ENCODE measurements at places on chromosomes 13 and 19.

GRCh38 chr13:91045351-91046034 lies 302.0 kb upstream of the MIR17HG start:
- DNase-seq, result peak; percentile 5

- no peak for DNase-seq
Measured at GRCh38 chr19:8370176-8371010, 6.4 kb downstream of the ANGPTL4 start.

- no peak for DNase-seq
Measured at GRCh38 chr13:98940325-98941001, 37.4 kb downstream of the DOCK9 start.

DNA sequence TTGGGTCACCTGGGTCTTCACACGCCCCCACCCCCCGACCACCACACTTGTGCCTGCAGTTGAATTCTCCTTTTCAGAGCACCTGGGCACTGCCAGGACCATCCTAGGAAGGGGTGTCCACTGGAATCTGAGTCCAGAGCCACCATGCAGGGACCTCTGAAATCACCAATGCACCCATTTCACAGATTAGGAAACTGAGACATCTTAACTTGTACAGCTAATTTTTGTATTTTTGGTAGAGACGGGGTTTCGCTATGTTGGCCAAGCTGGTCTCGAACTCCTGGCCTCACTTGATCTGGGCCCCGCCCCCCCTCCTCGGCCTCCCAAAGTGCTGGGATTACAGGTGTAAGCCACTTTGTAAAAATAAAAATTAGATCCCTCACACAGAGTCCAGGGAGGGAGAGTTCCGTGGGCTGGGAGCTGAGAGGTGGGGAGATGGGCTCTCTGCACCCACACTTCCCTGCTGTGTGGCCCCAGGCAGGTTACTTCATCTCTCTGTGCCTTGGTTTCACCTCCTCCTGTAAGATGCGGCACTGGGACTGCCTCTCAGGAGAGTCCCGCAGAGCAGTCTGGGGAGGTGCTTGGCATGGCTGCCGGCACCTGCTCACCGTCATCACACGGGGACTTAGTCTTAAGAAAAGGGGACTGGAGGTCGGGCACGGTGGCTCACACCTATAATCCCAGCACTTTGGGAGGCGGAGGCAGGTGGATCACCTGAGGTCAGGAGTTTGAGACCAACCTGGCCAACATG lies 45.9 kb upstream of the C19orf12 start:
- DNase-seq, result no peak

DNA sequence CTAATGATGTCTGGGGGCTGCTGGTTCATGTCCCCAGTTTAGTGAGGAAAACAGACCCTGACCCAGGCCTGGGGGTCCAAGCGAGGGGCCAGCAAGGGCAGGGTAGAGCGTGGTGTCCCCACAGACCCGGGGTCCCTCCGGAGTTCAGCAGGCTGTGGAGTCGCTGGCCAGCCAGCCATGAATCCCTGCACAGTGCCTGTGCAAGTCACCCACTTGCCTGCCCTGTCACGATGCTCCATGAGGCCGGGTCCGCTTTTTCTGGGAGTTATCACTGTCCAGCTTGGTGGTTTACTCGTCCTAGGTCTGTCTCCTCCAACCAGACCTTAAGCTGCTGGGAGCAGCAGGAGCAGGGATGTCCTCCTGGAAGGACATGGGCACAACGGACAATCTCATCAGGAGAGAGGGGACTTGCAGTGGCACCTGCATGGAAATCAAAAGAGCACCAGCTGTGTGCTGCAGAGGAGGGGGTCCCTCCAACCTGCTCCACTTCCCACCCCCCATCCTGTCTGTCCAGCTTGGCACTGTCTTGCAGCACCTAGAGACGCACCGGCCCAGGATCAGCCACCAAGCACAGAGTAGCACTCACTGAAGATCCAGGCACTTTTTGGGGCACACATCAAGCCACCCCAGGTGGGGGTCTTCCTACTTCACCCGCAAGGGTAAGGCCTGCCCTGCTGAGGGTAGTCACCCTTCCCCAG lies 121.8 kb downstream of the URI1 start:
- no peak for DNase-seq

GRCh38 chr13:109738298-109738746 lies 48.1 kb downstream of the IRS2 start:
- no peak for DNase-seq

GRCh38 chr19:45419396-45419795 lies 4.3 kb downstream of the ERCC1 start:
- no peak for DNase-seq

- no peak for DNase-seq
Measured at GRCh38 chr19:10870501-10870954, 825 bp upstream of the CARM1 start.

GRCh38 chr19:28425046-28425931 lies 787.7 kb downstream of the UQCRFS1 start:
- DNase-seq, result no peak

- no peak for DNase-seq
Measured at GRCh38 chr19:46917002-46917401, 56.2 kb downstream of the ARHGAP35 start.

GRCh38 chr13:48185018-48185417 lies 48.0 kb upstream of the ITM2B start:
- DNase-seq, result no peak

DNA sequence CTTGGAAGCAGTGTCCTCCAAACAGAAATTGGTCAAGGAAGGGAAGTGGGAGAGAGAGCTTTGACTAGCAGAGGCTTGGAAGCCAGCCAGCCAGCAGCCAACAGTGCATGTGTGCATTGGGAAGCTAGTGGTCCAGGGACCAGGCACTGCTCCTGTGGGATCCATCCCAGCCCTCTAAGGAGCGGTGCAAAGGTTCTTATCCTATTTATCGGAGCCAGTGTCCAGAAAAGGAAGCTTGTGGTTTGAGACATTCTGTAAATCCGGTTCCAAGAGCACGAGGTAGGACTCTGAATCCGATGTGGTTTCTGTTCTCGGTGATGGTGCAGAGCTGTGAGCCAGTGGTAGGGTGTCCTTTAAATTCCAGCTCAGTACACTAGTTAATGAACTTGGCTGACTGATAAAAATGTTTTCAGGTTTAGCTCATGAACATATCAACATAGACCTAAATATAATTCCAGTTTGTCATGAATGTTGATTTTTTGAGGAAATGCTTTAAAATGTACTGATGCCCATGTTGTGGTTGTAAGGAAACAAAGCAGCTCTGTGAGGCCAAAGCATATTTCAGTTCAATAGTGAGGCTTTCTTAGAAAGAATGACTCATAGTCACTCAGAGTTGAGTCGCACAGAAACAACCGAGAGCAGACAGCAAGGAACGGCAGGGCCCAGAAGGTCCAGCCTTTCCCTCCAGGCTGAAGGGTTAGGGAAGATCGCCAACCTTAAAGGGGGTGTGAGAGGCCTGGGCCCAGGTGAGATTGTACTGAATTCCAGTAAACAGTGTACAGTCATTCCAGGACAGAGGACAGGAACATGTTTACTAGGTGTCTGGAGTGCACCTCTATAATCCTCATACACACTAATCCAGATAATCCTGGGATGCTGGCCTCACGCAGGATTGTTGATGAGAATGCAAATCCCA lies 21.5 kb upstream of the GARRE1 start:
- DNase-seq, result no peak

DNA sequence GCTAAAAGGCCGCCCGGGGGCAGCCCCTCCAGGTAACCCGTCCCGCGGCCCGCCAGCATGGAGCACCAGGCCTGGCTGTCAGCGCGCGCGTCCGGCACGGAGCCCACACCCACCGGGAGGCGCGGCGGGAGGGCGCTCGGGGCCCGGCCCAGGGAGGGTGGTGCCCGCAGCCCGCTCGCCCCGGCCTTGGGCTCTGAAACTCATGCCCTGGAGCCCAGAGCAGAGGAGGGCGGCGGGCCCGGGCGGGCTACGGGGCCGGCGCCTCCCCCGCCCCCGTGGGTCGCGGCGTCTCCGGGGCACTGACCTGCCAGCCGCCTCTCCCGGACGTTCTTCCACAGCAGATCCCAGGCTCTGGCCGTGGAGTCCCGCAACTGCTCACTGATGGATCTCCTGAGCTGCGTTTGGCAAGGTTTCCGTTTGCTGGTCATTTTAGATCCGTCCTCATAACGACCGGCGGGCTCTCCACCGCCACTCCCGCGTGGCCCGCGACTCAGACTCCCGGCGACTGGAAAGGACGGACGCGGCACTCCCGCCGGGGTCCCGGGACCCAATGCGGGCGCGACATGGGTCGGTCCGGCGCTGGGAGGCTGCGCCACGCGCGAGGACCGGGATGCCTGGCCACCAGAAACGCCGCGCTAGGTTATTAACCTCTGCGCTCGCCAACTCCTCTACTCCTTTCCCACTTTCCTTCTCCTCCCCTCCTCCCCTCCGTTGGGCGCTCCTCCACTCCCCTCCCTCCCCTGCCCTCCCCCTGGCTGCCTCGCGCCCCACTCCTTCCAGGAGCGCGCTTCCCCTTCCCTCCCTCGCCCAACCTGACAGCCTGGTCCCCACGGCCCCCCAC lies 64.7 kb upstream of the STARD13 start:
- DNase-seq, result no peak

- DNase-seq, result no peak
Measured at GRCh38 chr19:1042689-1043511, 3.0 kb downstream of the ABCA7 start.

GRCh38 chr13:50392977-50393376 lies 377.7 kb downstream of the KCNRG start:
- DNase-seq, result no peak

- DNase-seq, result no peak
Measured at GRCh38 chr13:39602277-39602613, 748 bp downstream of the LHFPL6 start.

DNA sequence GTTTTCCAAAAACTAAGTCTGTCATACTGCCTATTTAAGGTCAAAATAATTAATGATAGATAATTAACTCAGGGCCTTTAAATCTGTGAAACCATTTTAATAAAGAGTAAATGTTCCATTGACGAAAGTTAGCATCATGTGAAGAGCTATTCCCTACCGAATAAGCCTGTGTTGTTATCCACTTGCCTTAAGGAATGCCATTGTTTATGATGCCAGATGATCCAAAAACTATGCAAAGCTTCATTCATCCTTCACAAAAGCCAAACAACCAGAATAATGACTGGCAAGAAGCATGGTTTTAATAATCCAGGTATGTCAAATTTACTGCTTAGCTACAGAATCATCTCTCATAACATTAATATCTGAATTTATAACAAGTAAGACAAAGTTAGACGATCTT lies 6.5 kb upstream of the GPC6 start:
- no peak for DNase-seq

DNA sequence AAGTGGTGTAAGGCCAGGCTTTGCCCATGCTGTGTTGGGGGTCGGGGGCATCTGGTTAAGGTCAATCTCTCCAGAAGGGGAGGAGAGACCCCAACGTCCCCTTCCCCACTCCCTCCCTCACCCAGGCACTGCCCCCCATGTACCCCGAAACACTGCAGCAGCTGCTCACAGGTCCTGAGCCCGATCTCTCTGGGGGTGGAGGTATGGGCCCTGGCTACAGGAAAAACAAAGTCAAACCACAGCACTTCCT lies 10.2 kb downstream of the CAPN12 start:
- DNase-seq, result no peak

GRCh38 chr19:46607448-46607841 lies 6.3 kb downstream of the CALM3 start:
- no peak for DNase-seq

- no peak for DNase-seq
Measured at GRCh38 chr19:33510462-33511194, 11.0 kb downstream of the PEPD start.

DNA sequence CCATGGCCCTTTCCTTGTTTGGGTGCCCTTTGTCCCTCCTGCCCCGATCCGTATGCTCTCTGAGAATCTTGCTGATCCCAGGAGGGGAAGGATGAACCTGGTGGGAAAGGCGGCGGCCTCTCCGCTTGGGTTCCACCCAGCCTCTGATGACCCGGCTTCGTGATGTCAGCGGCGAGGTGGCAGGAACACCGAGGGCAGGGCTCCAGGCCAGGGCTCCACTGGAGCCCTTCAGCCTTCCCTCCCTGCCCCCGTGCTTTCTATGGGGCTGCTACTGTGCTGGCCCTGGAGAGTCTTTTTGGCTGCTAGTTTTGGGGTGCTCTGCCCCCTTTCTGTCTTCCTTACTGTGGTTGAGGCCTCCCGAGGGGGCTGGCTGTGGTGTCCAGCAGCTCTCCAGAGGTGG lies 11.9 kb upstream of the LIN7B start:
- no peak for DNase-seq

GRCh38 chr19:38253788-38254187 lies 2.4 kb downstream of the PPP1R14A start:
- no peak for DNase-seq

DNA sequence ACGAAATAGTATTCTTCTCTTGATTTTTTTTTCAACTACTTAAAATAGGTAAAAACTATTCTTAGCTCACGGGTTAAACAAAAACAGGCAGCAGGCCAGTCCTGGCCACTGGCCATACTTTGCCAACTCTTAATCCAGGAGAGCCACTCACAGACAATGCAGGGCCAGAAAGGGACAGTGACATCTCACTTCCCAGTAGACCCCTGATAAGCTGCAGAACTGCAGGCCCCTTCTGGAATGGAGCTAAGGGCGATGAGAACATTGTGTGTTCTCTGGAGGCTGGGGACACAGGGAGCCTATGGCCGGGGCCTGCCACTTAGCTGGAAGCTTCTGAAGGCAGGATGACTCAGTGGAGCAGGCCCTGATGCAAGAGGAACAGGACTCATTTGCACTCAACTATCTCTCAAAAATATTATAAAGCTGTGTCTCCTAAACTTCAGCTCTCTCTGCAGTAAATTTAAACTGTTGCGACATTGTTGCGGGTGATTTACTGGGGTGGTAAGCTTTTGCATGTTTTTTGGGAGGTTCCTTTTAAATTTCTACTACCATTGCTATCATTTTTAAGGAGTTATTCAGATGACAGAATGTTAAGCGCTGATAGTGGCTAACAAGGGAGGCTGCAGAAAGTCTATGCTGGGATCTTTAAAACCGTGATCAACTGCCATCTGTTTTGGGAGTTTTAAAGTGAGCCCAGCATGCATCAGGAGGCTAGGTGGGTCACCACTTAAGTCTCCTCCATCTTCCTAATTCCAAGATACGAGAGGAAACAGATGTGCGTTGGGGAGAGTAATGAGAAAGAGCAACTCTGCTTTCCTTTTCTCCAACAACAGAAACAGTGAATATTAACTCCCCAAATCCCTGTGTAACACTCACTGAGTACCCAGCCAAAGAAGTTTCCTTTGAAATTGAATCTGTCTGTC lies 33.2 kb upstream of the KATNAL1 start:
- no peak for DNase-seq
